MG63 (cell line): ENCODE measurements at places on chromosomes 7 and 10. TPM values are rescaled to one million over a fixed set of nuclear protein-coding genes. Genes with fewer than 3 reads are reported as not detected.

DNA sequence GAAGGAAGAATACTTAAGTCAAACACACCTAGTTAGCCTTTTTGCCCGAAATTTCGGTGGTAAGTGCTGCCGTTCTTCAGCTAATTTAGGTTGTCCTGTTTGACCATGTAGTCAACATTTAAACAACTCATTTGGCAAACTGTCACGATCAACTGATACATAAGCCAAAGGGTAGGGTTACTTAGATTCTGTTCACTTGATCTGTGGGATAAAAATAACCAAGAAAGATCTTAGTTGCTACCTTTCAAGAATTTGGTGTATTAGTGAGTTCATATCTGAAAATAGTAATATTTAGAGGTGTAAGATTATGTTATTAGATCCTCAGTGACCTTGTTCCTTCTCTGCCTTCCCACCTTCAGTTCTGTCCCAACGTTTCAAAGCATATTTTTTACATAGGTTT lies 2.0 kb downstream of the TNKS2 start:
- DNase-seq: no peak

CD36 gene
- total RNA-seq: not detected in 2 replicates

DNA sequence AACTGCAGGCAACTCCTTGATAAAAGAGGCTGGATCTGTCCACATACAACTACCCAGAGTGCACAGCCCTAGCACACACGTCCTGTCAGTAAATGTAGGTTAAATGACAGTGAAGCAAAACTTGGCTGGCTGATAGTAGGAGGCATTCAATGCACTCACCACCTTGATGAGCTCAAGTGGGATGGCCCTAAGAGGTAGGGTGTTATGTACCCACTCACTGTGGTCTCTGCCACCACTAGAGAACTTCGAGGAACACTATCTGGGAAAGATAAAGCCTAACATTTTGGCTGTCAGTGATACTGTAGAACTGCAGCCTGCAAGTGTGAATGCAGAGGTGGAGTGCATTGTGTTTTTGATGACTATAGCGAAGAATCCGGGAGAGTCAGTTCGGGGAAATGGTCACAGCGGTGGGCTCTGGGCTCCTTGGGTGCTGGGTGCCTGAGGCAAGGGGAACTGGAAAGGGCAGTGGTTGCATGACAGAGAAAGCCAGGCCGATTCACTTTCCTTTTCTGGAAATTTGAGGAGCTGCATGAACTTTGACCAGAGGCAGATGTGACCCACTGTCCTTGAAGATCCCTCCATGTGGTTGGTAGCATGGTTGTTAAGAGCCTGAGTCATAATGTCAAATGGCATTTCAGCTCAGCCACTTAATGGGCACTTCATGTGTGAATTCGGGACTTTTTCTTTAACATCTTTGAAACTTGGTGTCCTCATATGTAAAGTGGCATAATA lies 93.1 kb upstream of the ZPBP start:
- DNase-seq: no peak

DNA sequence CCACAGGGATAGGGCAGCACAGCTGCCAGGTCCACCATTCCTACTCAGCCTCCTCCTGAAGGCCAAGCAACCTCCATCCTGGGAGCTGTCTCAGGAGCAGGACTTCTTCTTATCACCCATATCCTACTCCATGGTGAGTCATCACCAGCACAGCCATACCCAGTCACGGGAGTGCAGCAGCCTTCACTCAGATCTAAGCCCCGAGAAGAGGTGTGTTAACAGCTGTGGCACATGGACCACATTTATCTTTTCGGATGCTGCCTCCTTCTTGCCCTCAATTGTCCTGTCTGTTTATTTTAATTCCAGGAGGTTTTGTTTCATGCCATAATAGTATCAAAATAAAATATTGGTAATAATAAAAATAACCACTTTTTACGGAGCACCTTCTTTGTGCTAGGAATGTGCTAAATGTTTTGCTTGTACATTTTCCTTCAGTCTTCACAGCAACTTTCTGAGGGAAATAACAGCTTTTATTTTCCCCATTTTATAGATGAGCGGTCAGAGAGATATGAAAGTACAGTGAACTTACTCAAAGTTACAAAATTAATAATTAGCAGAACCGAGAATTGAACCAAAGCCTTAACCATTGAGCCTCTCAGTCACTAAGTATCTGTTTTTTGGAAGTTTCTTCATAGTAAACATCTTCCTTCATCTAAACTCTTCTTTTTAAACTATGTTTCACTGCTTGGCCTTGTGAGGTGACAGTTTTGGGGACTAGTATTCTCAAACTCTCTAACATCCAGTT lies 2.5 kb upstream of the KEL start:
- DNase-seq: peak; percentile 10

GRCh38 chr7:150983893-150984368 lies 5.8 kb upstream of the KCNH2 start:
- no peak for DNase-seq

GRCh38 chr7:22220941-22221340 lies 136.0 kb downstream of the RAPGEF5 start:
- DNase-seq: no peak

GRCh38 chr10:11209830-11210181 lies 192.1 kb downstream of the CELF2 start:
- no peak for DNase-seq

C10orf105 gene
- not detected in 2 replicates for total RNA-seq

PAX4 gene
- not detected in 2 replicates for total RNA-seq

ADAM8 gene
- 0.52 and 1.5 TPM in 2 replicates for total RNA-seq

GRCh38 chr7:85587785-85588184 lies 400.9 kb upstream of the SEMA3D start:
- DNase-seq: no peak

GRCh38 chr7:54015251-54015650 lies 526.9 kb upstream of the VSTM2A start:
- DNase-seq: peak; percentile 30

- no peak for DNase-seq
Measured at GRCh38 chr7:105264707-105265106, 124.0 kb downstream of the SRPK2 start.

GRCh38 chr7:117686311-117686935 lies 186.8 kb downstream of the CTTNBP2 start:
- no peak for DNase-seq

DNA sequence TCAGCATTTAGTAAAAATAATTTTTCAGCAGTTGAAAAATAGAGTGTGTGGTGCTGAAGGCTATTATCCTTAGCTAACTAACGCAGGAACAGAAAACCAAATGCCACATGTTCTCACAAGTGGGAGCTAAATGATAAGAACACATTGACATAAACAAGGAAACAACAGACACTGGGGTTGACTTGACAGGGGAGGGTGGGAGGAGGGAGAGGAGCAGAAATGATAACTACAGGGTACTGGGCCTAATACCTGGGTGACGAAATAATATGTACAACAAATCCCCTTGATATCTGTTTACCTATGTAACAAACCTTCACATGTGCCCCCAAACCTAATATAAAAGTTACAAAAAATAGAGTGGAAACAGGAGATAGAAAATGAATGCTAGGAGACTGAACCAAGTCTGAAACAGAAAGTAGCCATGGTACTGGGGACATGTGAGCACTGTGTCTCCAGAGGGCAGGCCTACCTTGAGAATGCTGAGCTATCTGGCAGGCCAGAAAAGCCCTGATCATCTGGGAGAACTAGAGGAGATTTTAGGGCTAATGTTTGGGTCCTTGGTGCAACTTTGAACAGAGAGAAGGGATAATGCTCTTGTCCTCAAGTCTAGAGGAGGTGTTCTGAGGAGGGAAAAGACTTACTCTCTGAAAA lies 4.7 kb upstream of the EFCAB10 start:
- no peak for DNase-seq

ADK gene
- 18.1 and 26.5 TPM in 2 replicates for total RNA-seq

CCL26 gene
- 22.3 and 44.7 TPM in 2 replicates for total RNA-seq

- DNase-seq: no peak
Measured at GRCh38 chr10:22258471-22258870, 40.7 kb upstream of the EBLN1 start.

DNA sequence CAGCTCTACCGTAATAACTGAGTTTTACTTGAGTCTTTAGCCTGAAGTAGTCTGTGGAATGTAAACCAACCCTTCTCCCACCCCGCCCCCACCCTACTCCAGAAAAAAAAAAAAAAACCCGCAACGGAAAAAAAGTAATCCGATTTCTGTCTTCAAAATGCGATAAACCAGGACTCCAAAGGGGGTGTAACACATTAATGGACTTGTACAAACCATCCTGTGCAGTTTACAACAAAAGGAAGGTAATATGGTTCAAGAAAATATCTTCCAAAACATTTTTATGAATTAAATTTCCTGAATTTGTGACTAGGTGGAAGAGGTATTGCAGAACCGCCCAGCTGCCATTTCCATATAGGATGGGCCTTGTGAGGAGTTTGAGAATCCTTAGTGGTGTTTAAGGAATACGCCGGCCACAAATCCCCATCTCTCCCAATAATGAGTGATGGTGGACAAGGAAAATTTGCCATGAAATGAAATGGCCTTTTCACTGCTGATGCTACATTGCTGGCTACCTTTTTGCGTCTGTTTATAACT lies 10.6 kb downstream of the SKIDA1 start:
- no peak for DNase-seq

DNA sequence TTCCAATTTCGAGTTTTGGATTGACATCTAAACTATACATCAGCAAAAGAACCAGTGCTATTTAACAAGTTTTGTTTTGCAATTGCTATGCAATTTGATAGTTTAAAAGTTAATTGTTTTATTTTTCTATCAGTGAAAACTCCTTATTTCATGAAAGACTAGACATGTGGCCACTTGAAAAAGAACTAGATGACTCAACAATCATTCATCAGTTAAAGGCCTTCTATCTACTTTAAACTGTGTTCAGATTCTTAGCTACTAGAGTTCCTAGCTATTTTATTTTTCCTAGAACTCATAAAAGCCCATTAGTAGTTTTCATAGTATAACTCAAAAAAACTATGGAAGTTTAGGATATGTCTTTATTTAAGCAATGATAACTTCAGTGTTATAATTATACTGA lies 104.6 kb upstream of the LSM8 start:
- no peak for DNase-seq

- DNase-seq: no peak
Measured at GRCh38 chr10:21692916-21693315, 158.9 kb downstream of the MLLT10 start.

- DNase-seq: no peak
Measured at GRCh38 chr10:80471715-80472233, 17.7 kb downstream of the TSPAN14 start.

DNA sequence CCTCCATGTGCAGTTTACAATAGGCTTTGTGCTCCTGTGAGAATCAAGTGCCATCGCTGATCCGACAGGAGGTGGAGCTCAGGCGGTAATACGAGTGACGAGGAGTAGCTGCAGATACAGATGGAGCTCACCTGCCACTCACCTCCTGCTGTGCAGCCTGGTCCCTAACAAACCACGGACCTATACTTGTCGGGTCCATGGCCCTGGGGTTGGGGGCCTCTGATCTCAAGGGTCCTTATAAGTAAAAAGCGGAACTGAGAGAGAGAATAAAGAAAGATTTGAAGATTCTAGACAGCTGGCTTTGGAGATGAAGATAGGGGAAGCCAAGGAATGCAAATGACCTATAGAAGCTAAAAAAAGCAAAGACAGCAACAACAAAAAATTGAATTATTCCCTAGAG lies 130.6 kb downstream of the PLXDC2 start:
- DNase-seq: no peak

- DNase-seq: peak; percentile 94
Measured at GRCh38 chr7:13778967-13779366, 210.5 kb downstream of the ETV1 start.

- DNase-seq: no peak
Measured at GRCh38 chr7:114181280-114181679, 233.3 kb upstream of the FOXP2 start.

NUTM2E gene
- total RNA-seq: not detected in 2 replicates

DNA sequence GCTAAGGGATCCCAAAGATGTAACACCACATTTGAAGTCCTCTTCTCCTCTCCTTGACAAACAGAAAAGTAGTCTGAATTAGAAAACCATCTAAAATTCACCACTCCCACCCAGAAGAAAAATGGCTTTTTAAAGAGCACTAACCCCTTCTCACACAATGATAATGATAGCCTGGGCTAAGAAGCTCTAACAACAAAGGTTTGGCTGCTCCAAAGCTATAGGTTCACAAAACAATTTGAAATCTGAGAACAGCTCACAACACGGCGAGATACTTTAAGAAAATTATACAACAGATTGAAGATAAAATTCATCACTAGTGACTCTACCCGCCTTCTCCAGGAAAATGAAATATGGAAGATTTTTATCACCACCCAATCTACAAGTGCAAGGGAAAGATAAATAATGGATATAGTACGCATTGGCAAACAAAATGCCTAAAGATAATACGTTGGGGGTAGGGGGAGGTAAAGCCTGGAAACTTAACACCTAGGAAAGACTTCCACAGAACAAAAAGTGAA lies 7.4 kb downstream of the ITGB1 start:
- no peak for DNase-seq

LRCH4 gene
- total RNA-seq: 3.8 and 6.3 TPM in 2 replicates

GRCh38 chr7:17474724-17475344 lies 176.4 kb downstream of the AHR start:
- no peak for DNase-seq

AKR1C4 gene
- total RNA-seq: not detected in 2 replicates

GRCh38 chr7:67487316-67487715 lies 490.7 kb downstream of the TYW1 start:
- no peak for DNase-seq

DNA sequence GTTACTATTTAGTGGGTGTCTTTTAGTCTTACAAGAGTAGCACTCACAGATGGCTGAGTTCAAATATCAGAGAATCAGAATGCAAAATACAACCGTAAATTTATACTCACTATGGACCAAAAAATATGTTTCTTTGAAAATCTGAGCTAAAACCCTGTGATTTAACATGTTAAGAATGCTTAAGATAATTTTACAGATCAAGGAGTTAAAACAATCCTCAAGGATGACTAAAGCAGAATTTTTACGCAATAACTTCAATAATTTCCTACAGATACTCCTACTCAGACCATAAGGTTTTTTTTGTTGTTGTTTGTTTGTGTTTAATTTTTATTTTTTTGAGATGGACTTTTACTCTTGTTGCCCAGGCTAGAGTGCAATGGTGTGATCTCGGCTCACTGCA lies 47.9 kb upstream of the CCDC6 start:
- DNase-seq: no peak

GRCh38 chr10:62829622-62830021 lies 13.5 kb upstream of the EGR2 start:
- DNase-seq: no peak
